ENCODE measurements at places on chromosomes 16 and 17.

GRCh38 chr17:11026903-11027302, 189.0 kb upstream of the PIRT start:
- DNase-seq: no peak

GRCh38 chr17:62572488-62572887, 55.0 kb upstream of the MRC2 start:
- DNase-seq: no peak

- no peak for DNase-seq
These were observed 14.2 kb downstream of the TRPV3 start for GRCh38 chr17:3543453-3543852.

- DNase-seq: peak; percentile 63
These were observed 4.0 kb downstream of the BECN1 start for GRCh38 chr17:42819939-42820535.

DNA sequence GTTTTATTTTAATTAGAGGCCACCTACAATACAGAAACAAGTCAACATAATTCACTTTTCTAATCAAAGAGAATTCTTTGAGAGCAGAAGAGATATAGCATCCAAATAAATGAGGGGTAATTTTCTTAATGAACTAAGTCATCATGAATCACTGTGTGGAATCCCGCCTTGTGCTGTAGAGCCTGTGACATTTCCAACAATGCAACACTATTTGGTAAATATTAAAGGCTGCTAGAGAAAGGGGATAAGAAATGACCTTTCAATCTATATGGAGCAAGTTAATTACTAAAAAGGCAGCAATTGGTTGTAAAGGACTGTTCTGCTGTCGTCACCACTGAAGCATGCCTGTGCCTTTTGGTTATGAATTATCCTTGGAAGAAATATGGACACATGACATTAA, 345.7 kb upstream of the MAF start:
- no peak for DNase-seq

DNA sequence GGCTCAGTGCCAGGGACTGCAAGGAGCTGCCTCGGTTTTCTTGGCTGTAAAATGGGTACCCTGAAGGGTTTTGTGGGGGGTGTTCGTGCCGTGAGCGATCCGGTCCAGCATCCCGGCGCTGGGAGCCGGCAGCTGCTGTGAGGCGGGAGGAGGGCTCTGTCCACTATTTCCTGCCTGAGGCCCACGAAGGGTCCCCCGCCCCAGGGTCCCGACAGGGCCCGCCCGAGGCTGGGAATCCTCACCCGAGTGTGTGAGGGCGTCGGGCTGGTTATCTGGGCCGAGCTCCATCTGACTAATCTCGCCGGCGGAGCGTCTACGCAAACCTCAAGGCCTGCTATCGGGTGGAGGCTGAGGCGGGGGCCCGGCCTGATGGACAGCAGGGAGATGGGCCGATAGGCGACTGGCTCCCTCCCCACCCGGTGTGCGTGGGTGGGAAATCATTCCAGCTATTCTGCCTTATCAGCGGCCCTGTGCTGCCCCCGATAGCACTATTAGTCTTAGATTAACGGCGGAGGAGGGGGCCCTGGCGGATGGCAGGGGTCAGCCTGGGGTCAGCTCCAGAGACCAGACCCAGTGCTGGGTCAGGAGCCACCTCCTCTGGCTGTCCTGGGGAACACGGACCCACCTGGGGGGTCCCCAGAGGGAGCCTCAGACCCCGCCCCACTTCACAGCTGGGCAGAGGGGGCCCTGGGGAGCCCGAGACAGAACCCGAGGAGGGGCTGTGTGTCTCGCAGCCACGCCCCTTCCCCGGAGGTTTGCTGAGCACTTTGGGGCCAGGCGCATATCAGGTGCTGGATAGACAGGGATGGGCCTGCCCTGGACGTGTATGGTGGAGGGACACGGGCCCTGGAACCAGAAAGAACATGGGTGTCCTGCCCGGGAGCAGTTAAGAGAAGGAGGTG, 44.7 kb downstream of the ZFPM1 start:
- DNase-seq: no peak

DNA sequence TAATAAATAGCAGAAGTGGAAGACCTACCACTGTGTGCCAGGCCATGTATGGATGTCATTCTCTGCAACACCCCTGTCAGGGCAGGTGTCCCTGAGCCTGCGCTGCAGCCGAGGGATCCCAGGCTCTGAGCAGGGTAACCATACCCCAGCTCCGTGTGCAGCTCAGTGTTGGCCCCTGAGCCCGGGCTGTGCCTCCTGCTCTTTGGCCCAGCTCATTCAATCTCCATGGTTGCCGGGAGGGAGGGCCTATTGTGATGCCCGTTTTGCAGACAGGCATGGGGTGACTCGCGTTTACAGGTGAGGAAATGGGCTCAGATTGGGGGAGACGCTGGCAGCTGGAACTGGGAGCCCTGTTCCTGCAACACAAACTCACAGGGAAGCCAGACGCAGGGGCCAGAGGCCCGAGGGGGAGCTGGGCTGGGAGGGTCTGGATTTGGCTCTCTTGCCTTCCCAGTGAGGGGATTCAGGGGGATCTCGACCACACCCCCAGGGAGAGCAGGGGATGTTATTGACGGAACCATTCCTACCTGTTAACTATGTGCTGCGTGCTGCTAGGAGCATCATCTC, 190.5 kb downstream of the IRF8 start:
- no peak for DNase-seq

DNA sequence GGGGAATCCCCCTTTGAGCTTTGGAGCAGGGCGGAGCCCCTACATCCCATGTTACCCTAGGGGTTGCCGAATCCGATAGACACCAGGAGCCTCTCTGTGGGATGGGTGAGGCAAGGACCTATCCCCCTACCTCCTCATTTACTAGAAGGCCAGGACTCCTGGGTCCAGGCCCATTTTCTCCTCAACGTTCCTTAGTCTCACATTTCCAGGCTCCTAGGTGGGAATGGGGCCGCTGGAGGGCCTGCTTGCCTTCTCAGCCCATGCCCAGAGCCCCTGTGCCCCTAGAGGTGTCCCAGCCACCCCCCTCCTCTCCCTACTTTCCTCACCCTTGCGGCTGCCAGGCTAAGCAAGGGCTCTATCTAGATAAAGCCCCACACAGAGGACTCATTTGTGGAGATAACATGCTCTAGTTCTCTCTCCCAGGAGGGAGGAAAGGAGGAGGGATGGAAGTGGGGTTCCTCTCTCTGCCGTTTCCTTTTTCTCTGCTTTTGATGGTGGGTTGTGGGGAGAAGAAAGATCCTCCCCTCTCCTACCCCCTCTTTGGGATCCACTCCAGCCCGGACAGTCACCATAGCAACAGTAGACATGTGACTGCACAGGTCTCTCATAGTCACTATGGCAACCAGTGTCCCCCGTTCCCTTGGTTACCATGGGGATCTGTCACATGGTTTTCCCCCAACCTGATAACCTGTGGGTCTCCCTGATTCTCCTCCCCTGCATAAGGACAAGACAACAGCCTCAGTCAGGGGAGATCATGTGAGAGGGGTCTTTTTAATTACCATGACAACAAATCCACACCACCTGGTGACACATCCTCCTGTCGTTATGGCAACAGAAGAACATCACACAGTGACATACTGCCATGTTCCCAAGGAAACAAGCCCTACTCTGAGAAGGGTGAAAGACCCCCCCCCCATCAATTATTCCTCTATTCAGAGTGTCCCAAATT, 5.2 kb downstream of the CACNA1G start:
- DNase-seq: peak; percentile 38

- DNase-seq: no peak
These were observed 3.4 kb upstream of the ACSF3 start for GRCh38 chr16:89090182-89090630.

DNA sequence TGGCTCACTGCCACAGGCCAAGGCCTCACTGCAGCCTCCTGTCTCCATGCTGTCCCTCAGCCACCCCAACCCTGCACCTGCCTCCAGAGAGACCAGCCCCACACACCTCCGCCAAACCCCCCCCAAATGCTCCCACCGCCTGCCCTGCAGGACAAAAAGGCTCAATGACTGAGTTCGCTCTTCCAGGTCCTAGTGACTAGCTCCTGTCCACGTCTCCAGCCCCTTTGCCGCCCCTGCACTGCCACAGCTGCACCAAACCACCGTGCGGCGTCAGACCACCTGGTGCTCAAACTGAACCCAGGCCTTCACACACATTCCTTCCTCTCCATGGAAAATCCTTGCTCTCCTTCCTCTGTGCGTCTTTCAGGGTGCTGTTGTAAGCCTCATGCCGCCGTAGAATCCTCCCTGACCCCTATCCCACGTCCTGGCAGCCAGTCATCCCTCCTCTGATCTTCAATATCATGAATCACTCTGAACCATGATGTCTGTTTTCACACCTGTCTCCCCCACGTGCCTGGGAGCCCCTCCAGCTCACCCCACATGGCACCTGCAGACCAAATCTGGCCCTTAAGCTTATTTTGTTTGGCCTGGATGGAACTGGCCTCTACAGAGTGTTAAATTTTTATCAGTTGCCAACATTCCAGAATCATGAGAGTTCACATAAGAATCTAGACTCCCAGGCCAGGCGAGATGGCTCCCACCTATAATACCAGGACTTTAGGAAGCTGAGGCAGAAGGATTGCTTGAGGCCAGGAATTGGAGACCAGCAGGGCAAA, 4.3 kb upstream of the GSG1L start:
- peak; percentile 75 for DNase-seq

DNA sequence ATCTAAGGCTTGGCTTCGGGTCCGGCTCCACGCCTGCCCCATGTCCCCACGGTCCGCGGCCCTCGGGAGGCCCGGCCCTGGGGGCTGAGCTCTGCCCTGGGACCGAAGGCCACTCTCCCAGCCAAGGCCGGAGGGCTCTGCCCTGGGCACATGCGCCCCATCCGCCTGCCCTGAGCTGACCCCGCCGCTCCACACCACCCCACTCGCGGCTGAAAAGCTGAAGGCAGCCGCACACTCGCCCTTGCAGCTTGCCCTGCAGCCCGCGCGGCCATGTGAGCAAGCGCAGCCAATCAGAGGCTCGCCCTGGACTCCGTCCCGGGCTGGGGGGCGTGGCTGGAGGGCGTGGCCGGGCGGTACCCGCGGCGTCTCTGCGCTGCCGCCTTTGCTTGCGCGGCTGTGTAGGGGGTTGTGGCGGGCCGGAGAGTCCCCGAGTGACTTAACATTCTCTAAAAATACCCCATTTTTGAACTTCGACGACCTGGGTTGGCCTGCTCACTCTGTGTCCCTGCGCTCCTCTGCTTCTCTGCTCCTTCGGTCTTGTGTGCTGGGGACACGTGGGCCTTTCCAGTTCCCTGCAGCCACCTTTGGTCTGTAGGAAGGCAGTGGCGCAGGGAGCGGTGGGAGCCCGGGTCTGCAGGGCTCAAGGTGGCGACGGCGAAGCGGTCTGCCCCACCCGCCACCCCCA, 8.8 kb upstream of the MAP2K3 start:
- peak; percentile 98 for DNase-seq

DNA sequence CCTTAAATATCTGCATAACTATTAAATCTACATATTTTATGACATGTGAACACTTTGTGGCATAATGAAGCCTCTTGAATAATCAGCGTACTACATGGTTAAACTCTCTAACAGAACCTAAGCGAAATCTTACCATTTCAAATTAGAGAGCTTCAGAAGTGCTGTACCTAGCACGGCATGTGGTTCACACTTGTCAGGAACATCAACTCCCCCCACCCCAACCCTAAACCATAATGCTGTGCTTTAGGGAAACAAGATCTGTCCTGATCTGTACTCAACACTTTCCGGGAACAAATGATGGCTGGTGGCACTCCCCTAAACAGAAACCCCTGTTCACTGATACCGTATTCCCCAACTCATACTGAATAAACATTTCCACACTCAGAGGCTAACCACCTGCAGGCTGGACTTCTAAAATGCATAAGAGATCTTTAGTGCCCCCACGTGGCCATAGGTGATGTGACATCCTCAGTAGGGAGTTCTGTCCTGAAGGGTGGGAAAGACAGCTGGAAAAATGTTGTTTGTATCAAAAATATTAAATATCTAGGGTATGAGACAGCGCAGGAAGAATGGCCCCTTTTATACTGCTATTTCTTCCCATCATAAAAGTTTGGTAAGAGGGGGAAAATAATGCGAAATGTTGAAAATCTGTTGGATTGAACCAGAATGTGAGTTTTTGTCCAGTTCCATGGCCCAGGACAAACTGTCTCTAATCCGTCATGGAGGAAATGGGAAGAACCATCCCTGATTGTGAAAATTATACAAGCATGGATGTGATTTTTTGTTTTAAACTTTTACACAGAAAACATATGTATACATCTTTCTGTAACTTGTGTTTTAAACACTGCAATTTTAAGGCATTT, 88.6 kb downstream of the USP31 start:
- DNase-seq: peak; percentile 78

DNA sequence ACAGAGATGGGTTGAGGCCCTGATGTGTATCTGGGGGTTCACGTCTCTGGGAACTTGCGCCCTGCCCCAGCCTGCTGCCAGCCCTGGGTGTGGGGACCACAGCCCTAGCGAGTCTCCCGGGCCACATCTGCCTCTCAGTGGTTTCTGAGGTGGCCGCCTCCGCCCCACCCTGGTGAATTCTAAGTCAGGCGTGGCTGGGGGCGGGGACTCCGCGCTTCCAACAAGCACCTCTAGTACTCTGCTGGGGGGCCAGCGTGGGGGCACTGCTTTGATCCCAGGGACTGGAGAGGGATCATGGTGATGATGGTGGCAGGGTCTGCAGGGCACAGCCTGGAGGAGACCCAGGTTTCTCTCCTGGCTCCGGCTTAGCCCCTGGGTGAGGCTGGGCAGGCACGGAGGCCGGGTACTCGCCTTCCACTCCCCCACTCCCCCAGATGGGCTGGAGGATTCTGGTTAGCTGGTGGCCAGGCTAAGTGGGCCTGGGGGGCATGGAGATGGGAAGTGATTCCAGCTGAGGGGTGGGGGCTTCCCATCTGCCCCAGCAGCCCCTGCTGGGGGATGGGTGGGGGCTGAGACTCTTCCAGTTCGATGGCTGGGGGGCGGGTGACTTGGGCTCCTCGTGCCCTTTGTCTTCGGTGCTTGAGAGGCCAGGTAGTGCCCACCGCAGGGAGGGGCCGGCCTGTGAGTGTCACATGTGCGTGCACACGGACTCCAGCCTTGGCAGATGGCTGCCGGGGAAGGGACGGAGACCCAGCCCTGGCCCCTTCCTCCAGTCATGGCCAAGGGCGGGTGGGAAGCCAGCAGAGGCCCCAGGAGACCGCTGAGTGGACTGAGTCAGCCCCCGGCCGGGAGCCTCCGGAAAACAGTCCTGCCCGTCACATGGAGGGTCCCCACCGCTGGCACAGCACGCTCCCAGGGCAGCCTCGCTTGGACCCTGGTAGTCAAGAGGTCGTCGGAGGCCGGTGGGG, 3.9 kb downstream of the GLIS2 start:
- DNase-seq: peak; percentile 56

DNA sequence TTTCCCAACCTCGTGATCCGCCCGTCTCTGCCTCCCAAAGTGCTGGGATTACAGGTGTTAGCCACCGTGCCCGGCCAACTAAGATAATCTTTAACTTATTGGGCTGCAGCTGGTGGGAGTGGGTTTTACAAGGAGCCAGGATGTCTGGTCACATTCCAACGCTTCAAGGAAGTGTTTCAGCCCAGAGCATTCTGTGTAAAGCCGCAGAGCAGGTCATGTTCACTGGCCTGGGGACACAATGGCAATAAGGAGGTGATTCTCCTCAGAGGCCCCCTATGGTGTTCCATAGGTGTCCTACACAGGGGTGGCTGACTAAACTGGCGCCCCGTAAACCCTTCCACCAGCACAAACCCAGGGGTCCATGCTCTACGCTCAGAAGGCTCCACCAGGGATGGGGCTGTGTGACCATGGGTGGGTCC, 1.2 kb downstream of the QPRT start:
- DNase-seq: no peak

GRCh38 chr17:7347630-7348477, 4.1 kb upstream of the KCTD11 start:
- DNase-seq: no peak

GRCh38 chr16:19167710-19168370, at the start of gene SYT17:
Gene SYT17 (plus strand): TSS chr16:19168240. CDS start chr16:19168647, 407 bp downstream.
- DNase-seq: peak; percentile 92

All from AG20443 (cell line).